Progenitor cell of endocrine pancreas (in vitro differentiated cells): ENCODE measurements at places on chromosomes 5 and 9. TPM values are rescaled to one million over a fixed set of nuclear protein-coding genes. Genes with fewer than 3 reads are reported as not detected.

ANKS6 gene
- total RNA-seq: 39.7 TPM in 2 replicates

GRCh38 chr9:93525476-93525875 lies 50.9 kb upstream of the PHF2 start:
- peaks cover 5% of the 10 kb centered on the region for H3K4me1 ChIP-seq
- no peak for DNase-seq
- H3K27ac ChIP-seq: no peak overlapping the region
- no peak overlapping the region for H3K4me3 ChIP-seq

AGXT2 gene
- total RNA-seq: not detected in 2 replicates

SH3RF2 gene
- 16.7 and 17.6 TPM in 2 replicates for total RNA-seq

DNA sequence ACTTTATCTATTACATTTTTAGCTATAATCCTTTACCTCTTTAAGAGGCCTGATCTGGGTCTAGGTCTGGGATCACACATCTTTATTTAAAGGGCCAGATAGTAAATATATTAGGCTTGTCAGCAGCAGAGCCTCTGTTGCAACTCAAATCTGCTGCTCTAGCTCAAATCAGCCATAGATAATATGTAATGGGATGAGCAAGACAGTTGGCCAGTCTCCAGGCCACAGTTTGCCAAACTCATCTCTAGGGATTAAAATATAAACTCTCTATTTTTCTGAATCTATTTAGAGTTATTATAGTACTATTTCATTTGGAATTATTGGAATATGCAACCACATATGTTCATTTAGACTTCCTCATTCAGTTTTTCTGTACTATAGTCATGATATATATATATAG lies 115.9 kb upstream of the MINAR2 start:
- H3K27me3 ChIP-seq: no peaks in the 10 kb centered on the region
- no peak for DNase-seq
- no peak overlapping the region for H3K4me3 ChIP-seq
- H3K4me1 ChIP-seq: peaks cover 1% of the 10 kb centered on the region
- no peak overlapping the region for H3K27ac ChIP-seq
- H3K36me3 ChIP-seq: peaks cover 15% of the 10 kb centered on the region

- no peak overlapping the region for H3K27ac ChIP-seq
- H3K27me3 ChIP-seq: peaks cover 40% of the 10 kb centered on the region
- H3K36me3 ChIP-seq: peaks cover 2% of the 10 kb centered on the region
- DNase-seq: no peak
These were observed 3.0 kb upstream of the CDX1 start for GRCh38 chr5:150163547-150164059.

DNA sequence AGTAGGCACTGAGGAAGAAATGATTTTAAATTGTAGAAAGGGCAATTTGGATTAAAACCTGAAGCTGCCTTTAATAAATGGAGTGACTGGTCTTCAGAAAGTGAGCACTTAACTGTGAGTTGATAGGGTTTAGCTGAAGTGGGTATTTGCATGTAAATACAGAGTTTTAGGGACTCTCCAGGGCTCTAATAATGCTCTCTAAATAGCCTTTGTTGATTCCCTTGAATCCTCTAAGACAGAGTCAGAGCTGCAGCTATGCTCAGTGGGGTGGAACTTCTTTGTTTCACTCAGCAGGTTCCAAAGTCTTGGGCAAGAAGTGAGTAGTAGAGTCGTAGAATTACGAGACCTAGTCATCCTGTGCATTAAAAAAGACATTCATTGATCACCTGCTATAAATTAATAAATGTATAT lies 21.4 kb downstream of the GLRA1 start:
- no peak for DNase-seq
- no peaks in the 10 kb centered on the region for H3K4me1 ChIP-seq
- H3K27me3 ChIP-seq: peaks cover 26% of the 10 kb centered on the region
- H3K36me3 ChIP-seq: no peaks in the 10 kb centered on the region

- DNase-seq: no peak
- peaks cover 3% of the 10 kb centered on the region for H3K27me3 ChIP-seq
- peaks cover 20% of the 10 kb centered on the region for H3K36me3 ChIP-seq
- H3K4me1 ChIP-seq: peaks cover 31% of the 10 kb centered on the region
These were observed 3.4 kb downstream of the TBCA start for GRCh38 chr5:77772729-77773128.

KIF24 gene
- 9.1 and 10.0 TPM in 2 replicates for total RNA-seq
